Neural crest cell (in vitro differentiated cells): ENCODE measurements at places on chromosomes 7 and 10. TPM values are rescaled to one million over a fixed set of nuclear protein-coding genes. Genes with fewer than 3 reads are reported as not detected.

- no peak for DNase-seq
Observed at GRCh38 chr7:11133436-11133959, 159.8 kb downstream of the PHF14 start.

GRCh38 chr10:34646331-34646730 is 168.8 kb downstream of the PARD3 start:
- no peak for DNase-seq

GRCh38 chr7:106729720-106730385 is 68.9 kb upstream of the CCDC71L start:
- DNase-seq, result no peak

GRCh38 chr7:30175180-30175579 is 40.4 kb downstream of the MTURN start:
- no peak for DNase-seq

CHAT gene
- 2.7 and 3.3 TPM in 2 replicates for total RNA-seq

AGR2 gene
- total RNA-seq, result not detected in 2 replicates

- no peak for DNase-seq
Observed at GRCh38 chr7:121831351-121831750, 41.6 kb upstream of the PTPRZ1 start.
